ENCODE measurements at places on chromosomes 2 and 18.
A peak's percentile ranks its signal among the peaks of the same experiment; 100 is the strongest.

DNA sequence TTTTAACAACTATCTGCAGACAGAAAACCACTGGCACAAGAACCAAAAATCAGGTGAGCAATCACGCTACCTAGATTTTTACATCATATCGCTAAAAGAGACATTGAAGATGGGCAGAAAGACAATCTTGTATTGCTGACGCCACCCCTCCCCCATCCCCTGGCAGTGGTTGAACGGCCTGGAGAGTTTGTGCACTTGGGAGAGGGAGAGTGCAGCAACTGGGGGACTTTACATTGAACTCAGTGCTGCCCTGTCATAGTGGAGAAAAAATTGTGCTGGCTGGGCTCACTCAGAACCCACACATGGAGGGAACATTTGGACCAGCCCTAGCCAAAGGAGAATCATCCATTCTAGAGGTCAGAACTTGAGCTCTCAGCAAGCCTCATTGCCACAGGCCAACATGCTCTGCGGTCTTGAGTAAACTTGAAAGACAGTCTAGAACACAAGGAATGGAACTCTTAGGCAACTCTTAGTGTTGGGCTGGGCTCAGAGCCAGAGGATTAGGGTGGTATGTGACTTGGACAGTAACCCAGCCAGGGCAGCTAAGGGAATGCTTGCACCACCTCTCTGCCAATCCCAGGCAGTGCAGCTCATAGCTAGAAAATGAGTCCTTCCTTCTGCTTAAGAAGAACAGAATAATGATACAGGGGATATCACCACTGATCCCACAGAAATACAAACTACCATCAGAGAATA lies 220.0 kb upstream of the CYP26B1 start:
- no peak overlapping the region for H3K4me3 ChIP-seq
- peak; percentile 93 for DNase-seq
- H3K36me3 ChIP-seq = no peaks in the 10 kb centered on the region
- H3K27me3 ChIP-seq = no peaks in the 10 kb centered on the region
- H3K27ac ChIP-seq = no peak overlapping the region

DNA sequence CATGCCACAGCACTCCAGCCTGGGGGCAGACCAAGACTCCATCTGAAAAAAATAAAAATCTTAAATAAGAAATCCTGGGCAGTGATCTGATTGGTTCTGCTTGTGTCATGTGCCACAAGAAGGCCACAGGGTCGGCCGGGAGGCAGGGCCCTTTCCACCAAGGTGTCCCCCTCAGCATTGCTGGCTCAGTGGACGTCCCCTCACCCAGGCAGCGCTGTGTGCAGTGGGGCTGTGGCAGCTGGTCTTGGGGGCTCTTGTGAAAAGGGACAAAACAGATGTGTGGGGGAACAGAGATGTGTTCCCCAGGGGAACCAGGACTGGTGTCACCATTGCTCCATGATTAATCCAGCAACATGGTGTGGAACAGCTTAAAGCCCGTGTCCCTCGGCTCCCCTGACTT lies 60.5 kb downstream of the HS6ST1 start:
- peaks cover 11% of the 10 kb centered on the region for H3K4me1 ChIP-seq
- H3K36me3 ChIP-seq = no peaks in the 10 kb centered on the region
- DNase-seq = no peak
- H3K27me3 ChIP-seq = no peaks in the 10 kb centered on the region
- no peak overlapping the region for H3K4me3 ChIP-seq

DNA sequence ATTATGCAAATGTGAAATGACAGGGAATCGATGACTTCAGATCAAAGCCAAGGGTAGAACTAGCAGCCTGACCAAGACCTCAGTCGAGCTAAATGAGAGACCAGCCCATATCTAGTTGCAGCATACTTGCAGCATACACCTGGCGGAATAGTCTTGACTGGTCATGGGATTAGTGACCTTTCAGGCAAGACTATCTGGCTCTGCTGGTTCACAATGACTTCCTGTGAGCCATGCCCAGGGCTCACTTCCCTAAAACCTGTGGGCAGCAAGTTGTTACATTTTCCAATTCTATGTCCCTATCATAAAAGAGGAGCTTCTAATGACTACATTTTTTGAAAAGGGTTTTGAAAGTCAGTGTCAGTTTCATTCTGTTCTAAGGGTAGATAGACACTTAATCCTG lies 1624.9 kb upstream of the CELF4 start:
- no peak overlapping the region for H3K27ac ChIP-seq
- H3K36me3 ChIP-seq = no peaks in the 10 kb centered on the region
- no peak for DNase-seq

GRCh38 chr2:19675003-19675629 lies 226.7 kb downstream of the TTC32 start:
- no peak overlapping the region for H3K27ac ChIP-seq
- no peaks in the 10 kb centered on the region for H3K36me3 ChIP-seq
- no peak for DNase-seq
- H3K4me1 ChIP-seq = peaks cover 23% of the 10 kb centered on the region
- no peak overlapping the region for H3K4me3 ChIP-seq

DNA sequence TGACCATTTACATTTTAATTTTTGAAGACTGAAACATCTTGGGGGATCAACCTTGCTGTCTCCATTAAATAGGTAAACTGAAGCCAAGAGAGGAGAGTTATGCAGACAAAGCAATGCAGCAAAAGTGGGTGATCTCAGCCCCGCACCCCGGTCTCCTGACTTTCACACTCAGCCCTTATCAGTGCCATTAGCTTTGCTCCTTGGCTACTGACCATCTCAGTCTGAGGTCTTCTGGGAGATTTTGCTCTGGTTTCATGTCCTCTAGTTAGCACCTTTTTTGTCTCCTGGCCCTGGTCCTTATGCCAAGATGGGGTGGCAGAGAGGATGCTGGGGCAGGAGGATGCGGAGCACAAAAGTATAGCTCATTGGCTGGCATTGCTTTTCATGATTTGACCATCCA lies 61.4 kb downstream of the SETBP1 start:
- H3K4me3 ChIP-seq = no peak overlapping the region
- H3K4me1 ChIP-seq = peaks cover 20% of the 10 kb centered on the region
- no peaks in the 10 kb centered on the region for H3K27me3 ChIP-seq
- DNase-seq = no peak
- no peaks in the 10 kb centered on the region for H3K36me3 ChIP-seq

- H3K4me3 ChIP-seq = peak overlapping the region; percentile 99
- H3K27ac ChIP-seq = peak overlapping the region; percentile 70
- H3K27me3 ChIP-seq = no peaks in the 10 kb centered on the region
- H3K36me3 ChIP-seq = peaks cover 11% of the 10 kb centered on the region
- peaks cover 8% of the 10 kb centered on the region for H3K4me1 ChIP-seq
- peak; percentile 18 for DNase-seq
These were observed 680 bp downstream of the ATP5F1A start for GRCh38 chr18:46097431-46097800.

All from trophoblast cell (in vitro differentiated cells and primary cell).